ENCODE measurements at places on chromosomes 6 and 20.

DNA sequence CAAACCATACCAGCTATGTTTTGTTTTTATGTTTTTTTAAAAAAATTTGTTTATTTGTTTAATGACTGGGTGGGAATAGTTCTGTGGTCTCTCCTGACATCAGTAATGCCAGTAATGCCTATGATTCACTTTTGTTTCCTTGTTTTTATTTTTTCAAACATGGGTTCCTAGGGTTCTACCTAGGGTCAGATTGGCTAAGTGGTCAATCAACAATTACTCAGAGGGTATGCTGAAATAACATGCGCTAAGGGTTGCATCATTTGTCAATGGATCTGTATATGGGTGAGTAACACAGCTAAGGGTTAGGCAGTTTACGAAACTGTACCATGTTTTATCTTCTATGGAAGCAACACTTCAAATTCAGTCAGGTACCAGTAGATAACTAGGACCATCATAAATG is 583.8 kb upstream of the GJE1 start:
- no peak overlapping the region for H3K4me3 ChIP-seq
- H3K4me1 ChIP-seq = no peaks in the 10 kb centered on the region
- H3K27ac ChIP-seq = no peak overlapping the region
- H3K27me3 ChIP-seq = no peaks in the 10 kb centered on the region

DNA sequence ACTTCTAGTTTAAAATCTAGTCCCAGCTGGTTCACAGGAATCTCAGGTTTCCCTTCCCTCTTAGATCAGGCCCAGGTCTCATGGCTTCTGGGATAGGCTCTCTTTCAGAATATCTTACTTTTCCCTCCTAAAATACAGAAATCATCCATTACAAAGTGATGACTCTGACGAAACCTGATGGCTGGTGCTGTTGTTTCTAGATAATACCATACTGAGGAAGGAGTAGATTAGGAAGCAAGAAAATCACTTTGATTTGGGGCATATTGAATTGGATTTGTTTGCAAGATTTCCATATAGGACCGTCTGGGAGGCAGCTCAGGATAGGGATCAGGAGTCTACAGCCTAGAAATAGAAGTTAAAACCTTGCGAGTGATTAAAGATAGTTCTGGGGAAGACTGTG is 3.6 kb downstream of the ZKSCAN3 start:
- H3K27me3 ChIP-seq = no peaks in the 10 kb centered on the region
- no peak for DNase-seq
- no peaks in the 10 kb centered on the region for H3K36me3 ChIP-seq
- no peak overlapping the region for H3K27ac ChIP-seq

DNA sequence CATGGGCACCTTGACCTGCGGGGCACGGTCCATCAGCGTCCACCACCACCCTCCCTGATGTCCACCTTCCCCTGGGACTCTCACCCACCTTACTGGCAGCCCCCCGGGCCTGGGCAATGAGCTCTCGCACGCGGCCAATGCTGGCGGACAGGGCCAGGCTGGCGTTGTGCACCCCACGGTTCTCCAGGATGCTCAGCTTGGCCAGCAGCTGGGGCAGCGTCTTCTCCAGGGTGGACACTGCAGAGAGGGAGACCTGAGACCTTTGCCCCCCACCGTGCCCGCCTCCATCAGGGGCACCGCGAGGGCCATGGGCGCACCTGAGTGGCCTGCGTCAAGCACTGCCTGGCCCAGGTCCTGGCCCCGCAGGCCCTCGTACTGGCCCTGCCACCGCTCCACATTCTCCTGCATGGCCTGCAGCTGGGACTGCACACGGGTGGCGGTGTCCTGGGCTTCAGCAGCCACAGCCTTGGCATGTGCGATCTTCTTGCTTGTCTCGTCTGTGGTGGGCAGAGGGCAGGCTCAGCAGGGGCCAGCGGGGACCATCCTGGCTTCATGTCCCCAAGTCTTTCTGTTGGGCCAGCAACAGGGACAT is 12.0 kb downstream of the ADRM1 start:
- no peak overlapping the region for H3K4me3 ChIP-seq
- no peaks in the 10 kb centered on the region for H3K27me3 ChIP-seq
- no peak overlapping the region for H3K27ac ChIP-seq
- H3K36me3 ChIP-seq = no peaks in the 10 kb centered on the region
- no peak for DNase-seq
- H3K4me1 ChIP-seq = no peaks in the 10 kb centered on the region

GRCh38 chr6:76631622-76632021 is 559.2 kb upstream of the IMPG1 start:
- no peak overlapping the region for H3K4me3 ChIP-seq
- no peaks in the 10 kb centered on the region for H3K36me3 ChIP-seq
- H3K4me1 ChIP-seq = no peaks in the 10 kb centered on the region
- H3K27me3 ChIP-seq = no peaks in the 10 kb centered on the region
- no peak for DNase-seq

- H3K4me1 ChIP-seq = no peaks in the 10 kb centered on the region
- no peaks in the 10 kb centered on the region for H3K27me3 ChIP-seq
- H3K36me3 ChIP-seq = no peaks in the 10 kb centered on the region
- H3K27ac ChIP-seq = no peak overlapping the region
Observed at GRCh38 chr20:58287638-58288037, 21.9 kb upstream of the RAB22A start.
